ENCODE measurements at places on chromosomes 2 and 18.

DNA sequence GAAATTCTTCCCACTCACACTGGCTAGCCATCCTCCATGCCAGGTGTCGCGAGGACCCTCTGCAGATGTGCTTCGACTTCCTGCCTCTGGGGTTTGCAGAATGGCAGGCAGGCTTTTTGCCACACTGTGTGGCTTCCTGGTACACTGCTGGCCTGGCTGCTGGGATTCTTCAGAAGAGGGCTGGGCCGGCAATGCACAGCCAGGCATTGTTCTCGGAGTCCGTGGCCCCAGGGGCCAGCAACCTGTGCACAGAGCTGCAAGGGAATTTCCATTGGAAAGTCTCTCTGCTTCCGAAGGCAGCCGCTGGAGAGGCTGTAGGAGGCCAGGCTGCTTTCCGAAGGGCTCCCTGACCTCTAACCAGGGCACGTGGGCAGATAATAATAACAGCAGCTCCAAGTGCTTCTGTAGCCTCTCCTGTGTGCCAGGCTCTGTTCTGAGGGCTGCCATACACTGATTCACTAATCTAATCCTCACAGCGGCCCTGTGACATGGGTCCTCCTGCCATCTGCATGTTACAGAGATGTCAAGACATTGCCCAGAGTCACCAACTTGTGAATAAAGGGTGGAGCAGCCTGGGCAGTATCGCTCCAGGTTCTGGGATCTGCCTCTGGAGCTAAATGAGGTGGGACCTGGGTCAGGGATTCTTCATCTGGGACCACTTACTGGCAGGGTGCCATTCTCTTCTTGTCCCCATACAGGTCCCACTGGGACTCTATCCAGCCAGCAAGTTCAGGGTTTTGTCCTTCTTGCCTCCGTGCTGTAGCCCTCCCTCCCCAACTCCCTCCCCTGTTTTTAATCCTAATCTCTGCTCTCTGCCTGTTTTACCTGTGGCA is 5.0 kb downstream of the LDLRAD4 start:
- H3K27ac ChIP-seq, result no peak overlapping the region
- peak; percentile 6 for DNase-seq
- H3K36me3 ChIP-seq, result no peaks in the 10 kb centered on the region
- peaks cover 12% of the 10 kb centered on the region for H3K4me1 ChIP-seq

GRCh38 chr2:85661139-85661858 is 6.7 kb downstream of the SFTPB start:
- H3K36me3 ChIP-seq, result peaks cover 7% of the 10 kb centered on the region
- no peak for DNase-seq
- no peak overlapping the region for H3K4me3 ChIP-seq
- peaks cover 8% of the 10 kb centered on the region for H3K4me1 ChIP-seq
- no peaks in the 10 kb centered on the region for H3K27me3 ChIP-seq

- H3K4me3 ChIP-seq, result no peak overlapping the region
- no peaks in the 10 kb centered on the region for H3K36me3 ChIP-seq
- DNase-seq, result no peak
- no peak overlapping the region for H3K27ac ChIP-seq
- H3K27me3 ChIP-seq, result no peaks in the 10 kb centered on the region
- H3K4me1 ChIP-seq, result no peaks in the 10 kb centered on the region
Observed at GRCh38 chr18:31278609-31279071, 39.3 kb upstream of the DSG1 start.

DNA sequence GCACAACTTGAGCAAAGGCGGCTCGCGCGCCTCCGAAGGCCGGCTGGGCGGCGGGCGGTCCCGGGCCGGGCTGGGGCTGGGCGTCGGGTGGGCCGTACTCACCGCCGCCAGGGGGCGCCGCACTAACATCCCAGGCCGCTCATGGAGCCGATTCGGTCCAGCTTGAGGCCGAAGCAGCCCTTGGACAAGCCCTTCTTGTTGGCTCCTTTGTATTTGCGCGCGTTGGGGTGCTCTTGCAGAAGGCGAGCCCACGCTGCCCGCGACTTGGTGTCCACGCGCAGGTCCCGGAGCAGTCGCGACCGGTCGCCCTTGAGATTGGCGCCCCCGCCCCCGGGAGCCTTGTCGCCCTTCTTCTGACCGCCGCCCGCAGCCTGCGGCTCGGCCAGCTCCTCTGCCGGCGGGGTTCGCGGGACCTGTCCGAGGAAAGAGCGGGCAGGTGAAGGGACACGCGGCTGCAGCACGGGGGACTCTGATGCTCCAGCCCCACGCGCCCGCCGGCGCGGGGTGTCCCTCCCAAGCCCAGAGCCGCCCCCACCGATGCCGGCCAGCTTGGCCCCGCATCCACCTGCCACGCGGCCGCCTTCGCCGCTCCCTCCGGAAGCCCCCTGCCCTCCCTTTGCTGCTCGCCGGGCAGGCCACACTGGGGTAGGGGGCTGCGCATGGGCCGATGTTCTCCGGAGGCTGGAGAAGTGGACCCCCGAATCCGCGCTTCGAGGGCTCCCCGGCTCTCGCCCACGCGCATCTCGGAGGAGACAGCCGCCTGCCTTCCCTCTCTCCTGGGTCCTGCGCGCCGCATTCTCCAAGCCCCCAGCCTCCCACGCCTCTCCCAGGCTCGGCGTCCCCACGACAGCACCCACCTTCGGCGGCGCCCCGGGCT is 655 bp downstream of the NPPC start:
- H3K36me3 ChIP-seq, result no peaks in the 10 kb centered on the region
- DNase-seq, result peak; percentile 70
- H3K27ac ChIP-seq, result no peak overlapping the region
- peaks cover 49% of the 10 kb centered on the region for H3K27me3 ChIP-seq
- H3K4me1 ChIP-seq, result peaks cover 12% of the 10 kb centered on the region
- H3K4me3 ChIP-seq, result peak overlapping the region; percentile 24

DNA sequence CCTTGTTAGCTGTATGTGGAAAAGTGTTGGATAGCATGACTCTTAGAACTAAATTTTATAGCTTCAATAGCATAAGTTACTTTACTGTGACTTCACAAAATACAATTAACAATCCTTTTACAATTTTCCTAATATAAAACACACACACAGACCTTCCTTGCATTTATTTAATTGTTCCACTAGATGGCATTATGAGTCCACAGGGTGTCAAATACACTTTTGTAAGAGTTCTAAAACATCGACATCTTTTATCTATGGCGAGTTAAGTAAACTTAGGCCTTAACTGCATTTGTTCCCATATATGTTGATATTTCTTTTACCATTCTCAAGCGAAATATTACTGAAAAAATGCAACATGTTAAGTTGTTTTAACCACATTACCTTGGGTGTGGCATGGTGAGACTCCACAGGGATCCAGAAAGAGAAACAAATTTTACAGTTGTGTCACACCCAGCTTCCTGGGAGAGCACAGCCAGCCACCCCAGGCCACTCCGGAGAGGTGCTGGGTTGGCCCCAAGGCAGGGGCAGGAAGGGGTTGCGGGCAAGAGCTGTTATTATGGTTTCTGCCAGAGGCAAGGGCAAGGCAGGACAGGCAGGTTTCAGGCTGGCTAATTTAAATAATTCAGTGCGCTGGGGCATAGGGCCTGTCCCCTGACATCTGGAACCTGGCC is 312.4 kb upstream of the MC4R start:
- no peak for DNase-seq
- H3K4me1 ChIP-seq, result no peaks in the 10 kb centered on the region
- H3K4me3 ChIP-seq, result no peak overlapping the region
- no peak overlapping the region for H3K27ac ChIP-seq

DNA sequence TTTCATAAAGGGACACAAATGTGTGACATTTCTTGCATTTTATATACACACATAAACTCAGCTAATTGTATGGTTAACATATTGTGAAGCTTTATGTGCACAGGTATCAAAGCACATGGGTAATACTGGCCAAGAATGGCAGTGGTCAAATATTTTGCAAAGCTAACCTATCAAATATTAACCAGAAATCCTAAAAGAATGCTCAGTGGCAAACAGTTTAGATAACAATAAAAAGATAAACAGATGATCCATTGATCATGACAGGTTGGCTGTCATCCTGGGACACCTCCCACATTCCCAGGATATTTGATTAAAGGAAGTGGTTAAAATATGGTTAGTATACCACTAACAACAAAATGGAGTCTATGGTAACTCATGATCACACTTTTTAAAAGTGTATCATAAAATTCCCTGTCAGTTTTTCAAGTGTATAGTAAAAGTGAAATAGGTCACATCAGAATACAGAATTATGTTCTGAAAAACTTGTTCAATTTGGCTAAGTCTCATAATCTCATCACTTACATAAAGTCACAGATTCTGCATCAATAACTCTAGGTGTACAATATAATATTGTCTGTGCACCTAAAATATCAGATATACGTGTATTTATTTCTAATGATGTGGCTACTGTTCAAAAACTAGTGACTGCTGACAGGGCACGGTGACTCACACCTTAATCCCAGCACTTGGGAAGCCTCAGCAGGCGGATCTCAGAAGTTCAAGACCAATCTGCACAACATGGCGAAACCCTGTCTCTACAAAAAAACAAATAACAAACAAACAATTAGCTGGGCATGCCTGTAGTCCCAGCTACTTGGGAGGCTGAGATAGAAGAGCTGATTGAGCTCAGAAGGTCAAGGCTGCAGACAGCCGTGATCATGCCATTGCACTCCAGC is 48.9 kb downstream of the CDH2 start:
- H3K4me3 ChIP-seq, result no peak overlapping the region
- H3K27me3 ChIP-seq, result no peaks in the 10 kb centered on the region
- H3K4me1 ChIP-seq, result no peaks in the 10 kb centered on the region
- H3K36me3 ChIP-seq, result no peaks in the 10 kb centered on the region
- no peak for DNase-seq
- H3K27ac ChIP-seq, result no peak overlapping the region

GRCh38 chr2:111238296-111238695 is 117.6 kb downstream of the BCL2L11 start:
- DNase-seq, result no peak
- no peaks in the 10 kb centered on the region for H3K27me3 ChIP-seq
- peaks cover 21% of the 10 kb centered on the region for H3K4me1 ChIP-seq
- H3K27ac ChIP-seq, result no peak overlapping the region
- no peak overlapping the region for H3K4me3 ChIP-seq

DNA sequence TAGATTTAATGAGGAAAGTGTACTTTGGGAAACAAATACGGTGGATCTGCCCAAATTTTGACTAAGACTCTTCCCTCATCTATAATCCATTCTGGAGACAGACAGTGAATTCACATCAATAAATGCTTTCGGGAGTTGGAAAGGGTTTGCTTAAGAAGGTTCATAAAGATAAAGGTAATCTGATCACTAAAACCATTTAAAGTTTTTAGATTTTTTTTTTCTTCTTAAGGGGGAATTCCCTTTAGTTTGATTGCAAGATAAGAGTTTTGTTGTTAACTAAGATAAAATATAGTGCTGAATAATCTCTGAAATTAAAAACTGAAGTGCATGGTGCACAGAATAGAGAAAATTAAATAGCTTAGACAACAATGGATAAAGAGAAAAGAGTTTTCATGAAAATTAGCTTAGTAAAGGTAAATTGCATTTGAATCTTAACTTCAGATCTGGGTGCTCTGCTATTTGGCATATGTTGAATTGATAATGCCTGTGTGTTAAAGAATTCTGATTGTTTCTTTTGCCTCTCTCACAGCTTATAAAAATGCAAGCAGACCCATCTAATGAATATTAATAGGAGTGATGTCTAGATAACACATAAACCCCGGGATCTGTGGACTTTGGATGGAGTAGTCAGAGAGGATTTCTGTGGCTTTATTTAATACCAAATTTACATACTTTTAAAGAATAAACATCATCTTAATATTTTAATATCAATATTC is 100.8 kb downstream of the MEIS1 start:
- H3K4me3 ChIP-seq, result no peak overlapping the region
- DNase-seq, result no peak
- no peaks in the 10 kb centered on the region for H3K27me3 ChIP-seq
- H3K4me1 ChIP-seq, result no peaks in the 10 kb centered on the region
- H3K27ac ChIP-seq, result no peak overlapping the region
- H3K36me3 ChIP-seq, result no peaks in the 10 kb centered on the region

GRCh38 chr2:11663427-11663826 is 6.6 kb downstream of the NTSR2 start:
- peaks cover 3% of the 10 kb centered on the region for H3K27me3 ChIP-seq
- DNase-seq, result no peak
- H3K36me3 ChIP-seq, result peaks cover 2% of the 10 kb centered on the region
- H3K4me1 ChIP-seq, result no peaks in the 10 kb centered on the region
- no peak overlapping the region for H3K4me3 ChIP-seq

DNA sequence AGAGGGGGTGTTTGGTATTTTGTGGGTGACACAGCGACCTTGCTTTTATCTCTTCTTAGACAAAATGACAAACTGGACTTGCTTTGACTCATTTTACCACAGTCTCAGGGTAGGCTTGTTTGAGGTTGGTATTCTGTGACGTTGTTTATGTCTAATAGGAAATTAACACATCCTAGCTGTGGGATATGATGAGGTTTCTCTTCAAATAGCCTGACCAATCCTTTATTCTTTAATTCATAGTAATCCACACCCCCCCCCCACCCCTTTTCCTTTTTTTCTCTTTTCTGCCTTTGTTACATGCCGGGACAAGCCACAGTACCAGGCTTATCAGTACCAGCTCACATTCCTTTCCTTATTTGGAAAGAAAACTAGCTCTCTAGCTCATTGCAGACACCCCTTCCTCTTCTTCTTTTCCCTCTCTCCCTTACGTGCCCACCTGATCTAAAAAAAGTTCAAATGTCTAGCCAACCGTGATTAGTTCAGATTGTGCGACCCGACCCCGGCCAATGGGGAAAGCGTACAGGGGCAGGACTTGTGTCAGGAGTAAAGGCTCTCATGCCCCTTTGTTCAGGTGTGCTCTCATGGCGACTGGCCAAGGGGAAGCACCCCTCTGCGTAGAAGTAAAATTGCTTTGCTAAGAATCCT is 52.2 kb upstream of the PTPRM start:
- no peak overlapping the region for H3K27ac ChIP-seq
- H3K4me3 ChIP-seq, result no peak overlapping the region
- no peaks in the 10 kb centered on the region for H3K27me3 ChIP-seq
- H3K4me1 ChIP-seq, result no peaks in the 10 kb centered on the region

DNA sequence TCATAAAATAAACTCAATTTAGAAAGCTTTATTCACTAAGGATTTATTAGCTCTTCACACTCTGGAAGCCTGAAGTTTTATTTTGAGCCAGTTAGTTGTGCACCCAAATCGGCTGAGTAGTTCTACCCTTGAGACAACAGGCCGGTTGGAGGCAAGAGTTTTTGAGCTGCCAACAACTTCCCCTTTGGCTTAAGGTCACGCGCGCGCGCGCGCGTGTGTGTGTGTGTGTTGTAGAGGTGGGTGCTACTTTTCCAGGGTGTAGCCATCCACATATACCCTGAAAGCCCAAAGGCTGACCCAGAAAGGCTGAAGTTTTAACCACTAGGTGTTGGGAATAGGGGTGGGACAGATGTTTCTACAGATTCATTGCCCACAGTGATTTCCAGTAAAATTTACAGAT is 150.2 kb upstream of the LHCGR start:
- no peak overlapping the region for H3K4me3 ChIP-seq
- H3K27me3 ChIP-seq, result no peaks in the 10 kb centered on the region
- DNase-seq, result no peak
- H3K36me3 ChIP-seq, result no peaks in the 10 kb centered on the region

DNA sequence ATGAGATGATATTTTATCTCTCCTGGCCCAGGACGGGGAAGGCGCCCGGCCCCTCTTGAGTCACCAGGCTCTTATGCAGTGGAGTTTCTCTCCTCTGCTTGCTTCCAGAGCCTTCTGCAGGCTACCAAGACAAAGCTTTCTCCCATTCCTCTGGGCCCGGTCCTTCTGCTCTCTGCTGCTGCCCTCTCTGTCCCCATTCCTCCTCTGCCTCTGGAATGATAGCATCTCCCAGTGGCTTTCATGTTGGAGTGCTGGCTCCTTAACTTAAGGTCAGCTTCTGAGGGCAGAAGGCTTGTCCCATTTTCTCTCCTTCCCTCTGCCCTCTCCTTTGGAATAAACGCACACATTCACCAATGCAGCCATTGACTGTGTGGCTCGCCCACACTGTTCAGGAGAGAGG is 86.2 kb downstream of the SDC1 start:
- no peak overlapping the region for H3K4me3 ChIP-seq
- H3K27me3 ChIP-seq, result peaks cover 14% of the 10 kb centered on the region
- H3K36me3 ChIP-seq, result no peaks in the 10 kb centered on the region
- no peak overlapping the region for H3K27ac ChIP-seq
